ENCODE measurements at places on chromosomes 7 and 10. TPM values are rescaled to one million over a fixed set of nuclear protein-coding genes. Genes with fewer than 3 reads are reported as not detected.

Gene CTNNA3
- polyA plus RNA-seq, result not detected

Gene PAX2
- not detected for polyA plus RNA-seq

Gene TRPV6
- polyA plus RNA-seq, result not detected

Gene KEL
- not detected for polyA plus RNA-seq

Gene TMEM196
- not detected for polyA plus RNA-seq

Gene BAIAP2L1
- polyA plus RNA-seq, result 7.4 TPM

Gene IKZF5
- 10.1 TPM for polyA plus RNA-seq

Gene UFSP1
- polyA plus RNA-seq, result 5.1 TPM

DNA sequence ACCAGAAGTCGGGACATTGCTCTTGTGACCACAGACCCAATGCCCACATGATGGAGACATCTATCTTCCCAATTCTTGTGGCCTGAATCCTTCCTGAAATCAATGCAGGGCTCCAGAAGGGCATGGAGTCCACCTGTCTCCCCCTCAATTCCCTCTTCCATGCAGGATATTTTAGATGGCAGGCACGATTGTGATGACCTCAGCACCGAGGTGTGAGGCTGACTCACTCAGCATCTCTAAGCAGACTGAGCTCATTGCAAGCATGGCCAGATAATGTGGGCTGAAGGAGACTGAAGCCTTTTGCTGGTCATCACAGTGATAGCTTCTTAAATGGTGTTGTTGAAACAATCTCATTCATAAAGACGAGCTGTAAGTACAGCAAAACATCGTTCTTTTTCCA, 374.9 kb upstream of the PODXL start:
- H3K27me3 ChIP-seq, result peaks cover 28% of the 10 kb centered on the region
- no peaks in the 10 kb centered on the region for H3K36me3 ChIP-seq

DNA sequence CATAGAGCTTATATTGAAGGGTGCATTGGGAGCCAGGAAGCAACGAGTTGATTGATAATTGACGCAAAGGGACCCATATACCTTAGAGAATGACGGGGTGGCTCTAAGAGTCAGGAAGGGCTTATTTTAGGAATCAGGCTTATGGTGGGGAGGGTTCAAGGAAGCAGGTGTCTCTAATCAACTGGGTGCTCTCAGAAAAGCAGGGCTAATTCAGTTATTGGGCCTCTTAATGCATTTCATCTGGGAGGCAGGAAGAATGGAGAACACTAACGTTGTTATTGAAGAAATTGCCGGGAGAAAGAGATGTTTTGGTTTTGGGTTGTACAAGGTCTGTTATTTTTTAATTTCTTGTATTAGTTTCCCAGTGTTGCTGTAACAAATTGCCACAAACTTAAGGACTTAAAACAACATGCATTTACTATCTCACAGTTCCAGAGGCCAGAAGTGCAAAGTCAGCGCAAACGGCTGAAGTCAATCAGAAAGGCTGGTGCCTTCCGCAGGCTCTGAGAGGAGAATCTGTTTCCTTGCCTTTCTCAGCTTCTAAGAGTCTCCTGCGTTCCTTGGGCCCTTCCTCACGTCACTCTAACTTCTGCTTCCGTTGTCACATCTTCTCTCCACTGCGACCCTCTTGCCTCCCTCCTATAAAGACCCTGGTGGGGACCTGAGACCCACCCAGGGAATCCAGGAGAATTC, 328.4 kb upstream of the C7orf33 start:
- no peak overlapping the region for H3K27ac ChIP-seq
- no peaks in the 10 kb centered on the region for H3K36me3 ChIP-seq
- DNase-seq, result no peak
- H3K4me3 ChIP-seq, result no peak overlapping the region
- H3K27me3 ChIP-seq, result no peaks in the 10 kb centered on the region

GRCh38 chr7:48389977-48390376, 218.7 kb downstream of the ABCA13 start:
- peak; percentile 51 for DNase-seq
- no peaks in the 10 kb centered on the region for H3K4me1 ChIP-seq
- no peaks in the 10 kb centered on the region for H3K27me3 ChIP-seq
- H3K27ac ChIP-seq, result no peak overlapping the region
- H3K4me3 ChIP-seq, result no peak overlapping the region
- no peaks in the 10 kb centered on the region for H3K36me3 ChIP-seq

DNA sequence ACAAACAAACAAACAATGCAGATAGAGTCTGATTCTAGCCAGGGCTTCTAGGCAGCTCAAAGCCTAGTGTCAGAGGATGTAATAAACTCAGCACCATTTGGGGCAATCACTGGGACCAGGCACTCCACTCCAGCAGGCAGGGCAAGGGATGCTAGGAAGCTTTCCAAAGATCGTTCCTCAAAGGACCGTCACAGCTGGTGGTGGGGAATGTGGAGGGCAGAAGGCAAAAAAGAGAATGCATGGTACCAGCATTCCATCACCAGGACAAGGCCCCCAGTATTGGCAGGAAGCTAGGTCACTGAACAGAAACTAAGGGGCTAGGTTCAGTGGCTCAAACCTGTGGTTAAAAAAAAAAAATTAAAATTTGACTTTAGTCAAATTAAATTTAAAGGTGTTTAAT, 94.2 kb downstream of the CUL2 start:
- H3K27me3 ChIP-seq, result no peaks in the 10 kb centered on the region
- H3K4me3 ChIP-seq, result no peak overlapping the region
- peaks cover 18% of the 10 kb centered on the region for H3K4me1 ChIP-seq
- DNase-seq, result no peak

DNA sequence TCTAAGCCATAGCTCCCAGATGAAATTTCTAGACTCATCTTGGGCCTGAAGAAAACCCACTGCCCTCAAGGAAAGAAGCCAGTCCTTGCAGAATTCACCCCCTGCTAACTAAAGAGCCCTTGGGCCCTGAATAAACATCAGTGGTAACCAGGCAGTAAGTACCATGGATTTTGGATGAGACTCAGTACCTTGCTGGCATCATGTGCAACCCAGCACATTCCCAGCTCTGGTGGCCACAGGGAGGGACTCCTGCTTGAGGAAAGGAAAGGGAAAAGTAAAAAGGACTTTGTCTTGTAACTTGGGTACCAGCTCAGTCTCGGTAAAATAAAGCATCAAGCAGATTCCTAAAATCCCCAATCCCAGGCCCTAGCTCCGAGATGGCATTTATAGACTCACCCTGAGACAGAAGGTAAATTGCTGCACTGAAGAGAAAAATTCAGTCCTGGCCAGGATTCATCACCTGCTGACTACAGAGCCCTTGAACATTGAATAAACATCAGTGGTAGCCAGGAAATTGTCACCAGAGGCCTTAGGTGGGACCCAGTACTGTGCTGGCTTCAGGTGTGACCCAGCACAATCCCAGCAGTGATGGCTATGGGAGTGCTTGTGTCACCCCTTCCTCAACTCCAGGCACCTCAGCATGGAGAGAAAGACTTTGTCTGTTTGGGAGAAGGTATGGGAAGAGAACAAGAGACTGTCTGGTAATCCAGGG, 31.2 kb upstream of the SFTPD start:
- no peak overlapping the region for H3K27ac ChIP-seq
- H3K4me3 ChIP-seq, result no peak overlapping the region
- H3K4me1 ChIP-seq, result no peaks in the 10 kb centered on the region
- peaks cover 16% of the 10 kb centered on the region for H3K27me3 ChIP-seq
- no peaks in the 10 kb centered on the region for H3K36me3 ChIP-seq
- DNase-seq, result no peak

GRCh38 chr7:44769776-44770294, 21.2 kb downstream of the ZMIZ2 start:
- peaks cover 30% of the 10 kb centered on the region for H3K4me1 ChIP-seq
- H3K36me3 ChIP-seq, result peaks cover 10% of the 10 kb centered on the region
- peak overlapping the region; percentile 40 for H3K4me3 ChIP-seq
- peak; percentile 71 for DNase-seq
- no peaks in the 10 kb centered on the region for H3K27me3 ChIP-seq
- H3K27ac ChIP-seq, result peak overlapping the region; percentile 40

GRCh38 chr7:21550821-21551531, 8.1 kb downstream of the DNAH11 start:
- DNase-seq, result no peak
- peaks cover 8% of the 10 kb centered on the region for H3K27me3 ChIP-seq
- H3K36me3 ChIP-seq, result no peaks in the 10 kb centered on the region
- H3K4me3 ChIP-seq, result no peak overlapping the region

GRCh38 chr7:44595934-44596635, 10.3 kb upstream of the OGDH start:
- H3K27ac ChIP-seq, result no peak overlapping the region
- H3K4me1 ChIP-seq, result no peaks in the 10 kb centered on the region
- H3K27me3 ChIP-seq, result no peaks in the 10 kb centered on the region
- H3K36me3 ChIP-seq, result no peaks in the 10 kb centered on the region
- no peak for DNase-seq

- H3K27ac ChIP-seq, result no peak within 1 kb of the TSS
- DNase-seq, result no peak
- H3K27me3 ChIP-seq, result 0 out of 2 replicates have a peak, but pooled peaks cover 12% of the 10 kb centered on the region
- no peaks in the 10 kb centered on the region for H3K36me3 ChIP-seq
- no peaks in the 10 kb centered on the region for H3K4me1 ChIP-seq
Measured at GRCh38 chr10:84244651-84245270, at the start of gene RGR. RGR (plus strand) TSS chr10:84245053; CDS start chr10:84245091, 38 bp downstream.

GRCh38 chr7:537911-538634, 18.4 kb upstream of the PDGFA start:
- no peak overlapping the region for H3K27ac ChIP-seq
- no peak overlapping the region for H3K4me3 ChIP-seq
- H3K4me1 ChIP-seq, result peaks cover 28% of the 10 kb centered on the region
- H3K36me3 ChIP-seq, result no peaks in the 10 kb centered on the region

GRCh38 chr7:140981951-140982350, 32.8 kb downstream of the MRPS33 start:
- no peak for DNase-seq
- H3K4me3 ChIP-seq, result no peak overlapping the region
- no peaks in the 10 kb centered on the region for H3K27me3 ChIP-seq
- H3K4me1 ChIP-seq, result no peaks in the 10 kb centered on the region

DNA sequence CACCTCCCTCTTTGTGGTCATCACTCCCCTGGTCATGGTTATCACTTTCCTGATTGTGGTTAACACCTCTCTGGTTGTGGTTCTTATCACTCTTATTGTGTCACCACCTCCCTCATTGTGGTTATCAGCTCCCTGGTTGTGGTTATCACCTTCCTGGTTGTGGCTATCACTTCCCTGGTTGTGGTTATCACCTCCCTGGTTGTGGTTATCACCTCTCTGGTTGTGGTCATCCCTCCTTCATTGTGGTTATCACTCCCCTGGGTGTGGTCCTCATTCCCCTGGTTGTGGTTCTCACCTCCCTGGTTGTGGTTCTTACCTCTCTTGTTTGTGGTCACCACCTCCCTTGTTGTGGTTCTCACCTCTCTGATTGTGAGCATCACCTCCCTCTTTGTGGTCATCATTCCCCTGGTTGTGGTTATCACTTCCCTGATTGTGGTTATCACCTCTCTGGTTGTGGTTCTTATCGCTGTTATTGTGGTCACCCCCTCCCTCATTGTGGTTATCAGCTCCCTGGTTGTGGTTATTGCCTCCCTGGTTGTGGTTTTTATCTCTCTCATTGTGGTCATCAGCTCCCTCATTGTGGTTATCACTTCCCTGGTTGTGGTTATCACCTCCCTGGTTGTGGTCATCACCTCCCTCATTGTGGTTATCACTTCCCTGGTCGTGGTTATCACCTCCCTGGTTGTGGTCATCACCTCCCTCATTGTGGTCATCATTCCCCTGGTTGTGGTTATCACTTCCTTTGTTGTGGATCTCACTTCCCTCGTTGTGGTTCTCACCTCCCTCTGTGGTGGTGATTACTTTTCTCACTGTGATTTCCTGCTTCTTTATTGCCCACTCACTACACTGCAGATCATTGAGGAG, 106.7 kb downstream of the GPR26 start:
- no peaks in the 10 kb centered on the region for H3K36me3 ChIP-seq
- H3K4me3 ChIP-seq, result no peak overlapping the region
- no peaks in the 10 kb centered on the region for H3K27me3 ChIP-seq
- H3K4me1 ChIP-seq, result no peaks in the 10 kb centered on the region

DNA sequence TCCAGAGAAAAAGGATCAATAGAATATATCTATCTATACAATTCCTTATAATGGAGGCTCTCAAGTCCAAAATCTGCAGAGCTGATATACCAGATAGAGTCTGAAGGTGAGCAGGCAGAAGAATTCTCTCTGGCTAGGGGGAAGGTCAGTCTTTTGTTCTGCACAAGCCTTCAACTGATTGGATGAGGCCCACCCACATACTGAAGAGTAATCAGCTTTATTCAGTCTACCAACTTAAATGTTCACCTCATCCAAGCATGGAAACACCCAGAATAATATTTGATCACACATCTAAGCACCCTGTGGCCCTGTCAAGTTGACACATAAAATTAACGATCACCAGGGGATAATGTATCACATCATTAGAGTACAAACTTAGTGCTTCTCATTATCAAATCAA, 193.8 kb upstream of the YAE1 start:
- no peak overlapping the region for H3K4me3 ChIP-seq
- no peaks in the 10 kb centered on the region for H3K4me1 ChIP-seq
- no peaks in the 10 kb centered on the region for H3K36me3 ChIP-seq

GRCh38 chr7:114478384-114478783, 63.8 kb downstream of the FOXP2 start:
- DNase-seq, result peak; percentile 14
- H3K27me3 ChIP-seq, result no peaks in the 10 kb centered on the region
- H3K4me3 ChIP-seq, result no peak overlapping the region

- H3K27ac ChIP-seq, result no peak overlapping the region
- H3K4me1 ChIP-seq, result peaks cover 13% of the 10 kb centered on the region
Measured at GRCh38 chr10:51196508-51197175, 122.4 kb downstream of the PRKG1 start.

DNA sequence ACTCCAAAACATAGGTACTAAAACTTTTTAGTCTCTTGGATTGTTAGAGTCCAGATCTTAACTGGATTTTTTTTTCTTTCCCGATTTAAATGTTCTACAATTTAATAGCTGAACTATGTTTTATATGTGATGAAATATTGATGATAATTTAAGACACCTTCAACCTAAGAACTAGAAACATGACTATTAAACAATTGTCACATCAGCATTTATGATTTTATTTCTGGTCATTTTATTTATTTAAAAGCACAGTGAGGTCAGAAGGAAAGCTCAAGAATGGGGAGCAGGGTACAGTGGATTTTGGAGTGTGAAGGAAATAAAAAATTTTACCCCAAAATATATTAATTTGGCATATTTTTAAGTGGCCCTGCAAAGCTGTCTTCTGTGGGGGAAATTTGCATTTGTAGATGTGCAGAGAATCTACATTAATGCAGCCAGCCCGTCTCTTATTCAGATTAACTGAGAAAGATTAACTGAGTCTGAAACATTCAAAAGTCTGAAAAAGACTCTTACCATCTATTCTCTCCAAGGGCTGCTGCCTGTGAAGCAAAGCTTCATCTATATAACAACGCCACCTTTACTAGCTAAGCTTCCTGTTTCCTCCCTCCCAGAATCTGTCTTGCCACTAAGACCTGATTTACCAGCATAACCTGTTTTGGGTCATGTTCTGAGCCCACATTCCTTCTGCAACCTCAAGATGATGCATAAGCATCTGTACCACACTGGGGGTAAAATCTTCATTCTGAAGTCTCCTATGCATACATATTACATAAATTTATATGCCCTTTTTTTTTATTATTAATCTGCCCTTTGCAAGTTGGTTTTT, 86.4 kb downstream of the TMEM106B start:
- DNase-seq, result no peak
- no peak overlapping the region for H3K4me3 ChIP-seq
- H3K4me1 ChIP-seq, result no peaks in the 10 kb centered on the region
- no peaks in the 10 kb centered on the region for H3K27me3 ChIP-seq
- H3K36me3 ChIP-seq, result no peaks in the 10 kb centered on the region

GRCh38 chr7:48025624-48026023, 3.3 kb downstream of the SUN3 start:
- H3K4me3 ChIP-seq, result no peak overlapping the region
- no peak overlapping the region for H3K27ac ChIP-seq
- H3K4me1 ChIP-seq, result no peaks in the 10 kb centered on the region
- H3K36me3 ChIP-seq, result no peaks in the 10 kb centered on the region
- H3K27me3 ChIP-seq, result peaks cover 8% of the 10 kb centered on the region

Data from GM23248 (cell line).